Mesothelial cell of epicardium (in vitro differentiated cells): ENCODE measurements at places on chromosomes 1 and 21.

GRCh38 chr1:100411574-100411973 lies 59.3 kb downstream of the CDC14A start:
- DNase-seq = no peak

GRCh38 chr1:94602316-94602715 lies 60.8 kb upstream of the F3 start:
- no peak for DNase-seq

DNA sequence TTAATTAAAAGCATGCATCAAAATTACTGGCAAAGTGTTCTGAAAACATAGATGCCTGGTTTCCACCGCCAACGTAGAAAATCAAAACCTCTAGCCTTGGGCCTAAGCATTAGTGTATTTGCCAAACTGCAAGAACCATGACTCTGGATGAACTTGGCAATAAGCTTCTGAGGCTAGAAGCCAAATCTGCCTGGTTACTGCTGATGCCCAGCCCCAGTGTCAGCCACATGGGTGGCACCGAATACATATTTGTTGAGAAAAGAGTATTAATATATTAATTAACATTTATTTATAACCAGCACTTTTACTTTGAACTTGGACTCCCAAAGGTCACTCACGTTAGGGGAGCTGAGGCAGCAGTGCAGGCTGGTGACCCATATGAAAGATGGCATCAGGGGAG lies 140.6 kb upstream of the HMGB4 start:
- DNase-seq = peak; percentile 19

DNA sequence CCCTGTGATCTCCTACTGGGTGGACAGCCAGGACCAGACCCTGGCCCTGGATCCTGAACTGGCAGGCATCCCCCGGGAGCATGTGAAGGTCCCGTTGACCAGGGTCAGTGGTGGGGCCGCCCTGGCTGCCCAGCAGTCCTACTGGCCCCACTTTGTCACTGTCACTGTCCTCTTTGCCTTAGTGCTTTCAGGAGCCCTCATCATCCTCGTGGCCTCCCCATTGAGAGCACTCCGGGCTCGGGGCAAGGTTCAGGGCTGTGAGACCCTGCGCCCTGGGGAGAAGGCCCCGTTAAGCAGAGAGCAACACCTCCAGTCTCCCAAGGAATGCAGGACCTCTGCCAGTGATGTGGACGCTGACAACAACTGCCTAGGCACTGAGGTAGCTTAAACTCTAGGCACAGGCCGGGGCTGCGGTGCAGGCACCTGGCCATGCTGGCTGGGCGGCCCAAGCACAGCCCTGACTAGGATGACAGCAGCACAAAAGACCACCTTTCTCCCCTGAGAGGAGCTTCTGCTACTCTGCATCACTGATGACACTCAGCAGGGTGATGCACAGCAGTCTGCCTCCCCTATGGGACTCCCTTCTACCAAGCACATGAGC lies 17.2 kb upstream of the SLC25A44 start:
- DNase-seq = no peak

- DNase-seq = no peak
Measured at GRCh38 chr1:82628887-82629286, 828.2 kb downstream of the ADGRL2 start.

DNA sequence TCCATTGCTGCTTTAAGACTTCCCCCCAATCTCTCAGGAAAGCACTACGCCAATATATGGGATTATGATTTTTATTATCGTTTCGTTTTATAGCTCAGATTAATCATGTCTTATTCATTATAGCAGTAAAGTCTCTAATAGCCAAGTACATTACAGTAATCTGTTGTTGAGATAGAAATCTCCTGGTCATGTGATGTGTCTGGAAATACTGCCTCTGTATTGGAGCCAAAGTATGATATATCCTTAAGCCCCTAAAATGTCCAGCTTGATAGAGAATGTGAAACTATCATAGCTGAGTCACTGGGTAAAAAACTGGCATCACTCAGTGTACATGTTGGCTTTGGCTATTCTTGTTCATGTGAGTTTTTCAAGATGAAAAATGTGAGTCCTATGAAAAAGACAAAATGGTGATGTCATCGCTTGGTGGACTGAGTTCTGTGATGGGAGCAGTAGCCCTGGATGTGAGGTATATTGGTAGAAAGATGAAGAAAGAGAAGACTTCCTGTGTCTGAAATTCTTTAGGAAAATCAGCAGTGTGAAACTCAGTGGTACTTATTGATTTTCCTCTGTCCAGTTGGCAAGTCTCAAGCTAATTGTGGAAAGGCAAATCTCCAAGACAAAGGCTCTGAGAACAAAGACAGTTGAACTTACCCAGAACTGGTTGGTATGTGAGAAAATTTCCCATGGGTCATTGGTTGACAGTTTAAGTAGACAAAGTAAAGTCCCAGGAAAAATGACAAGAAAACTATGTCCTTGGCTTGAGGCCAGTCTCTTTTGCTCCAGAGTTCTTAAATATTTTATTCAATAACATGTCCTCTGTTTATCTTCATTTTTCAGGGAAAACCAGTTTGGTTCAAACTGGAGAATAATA lies 76.2 kb downstream of the BRINP2 start:
- DNase-seq = no peak

DNA sequence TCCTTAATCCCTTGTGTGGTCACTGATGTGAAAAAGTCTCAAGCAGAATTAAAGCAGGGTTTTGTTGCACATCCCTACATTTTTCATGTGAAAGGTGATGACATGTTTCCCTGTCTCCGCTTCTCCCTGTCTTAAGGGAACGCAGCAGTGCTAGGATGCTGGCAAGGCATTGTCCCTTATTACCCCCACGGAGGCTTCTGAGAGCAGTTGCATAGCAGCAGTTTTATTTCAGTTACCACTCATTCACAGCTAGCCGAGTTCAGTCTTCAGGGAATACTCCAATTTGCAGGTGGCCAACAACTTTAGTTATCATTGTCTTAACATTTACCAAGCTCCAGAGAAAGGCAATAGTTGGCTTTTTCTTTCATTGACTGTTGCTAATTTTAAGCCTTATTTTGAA lies 89.1 kb downstream of the CLEC20A start:
- no peak for DNase-seq

GRCh38 chr1:170674986-170675385 lies 11.1 kb downstream of the PRRX1 start:
- no peak for DNase-seq

DNA sequence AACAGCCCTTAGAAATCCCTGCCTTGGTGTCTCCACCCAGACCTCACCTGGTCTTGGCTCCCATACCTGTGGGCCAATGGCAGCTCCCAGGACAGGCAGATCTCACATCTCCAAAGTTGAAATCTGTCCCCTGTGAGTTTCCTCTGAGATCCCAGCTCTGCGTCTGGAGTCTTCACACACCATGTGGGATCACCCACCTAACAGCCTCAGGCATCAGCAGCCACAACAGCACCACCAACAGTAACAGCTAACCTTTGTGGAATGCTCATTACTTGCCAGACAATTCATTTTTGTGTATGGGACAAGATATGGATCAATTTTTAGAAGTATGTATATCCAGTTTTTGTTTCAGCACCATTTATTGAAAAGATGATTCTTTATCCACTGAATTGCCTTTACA lies 523.2 kb downstream of the MATN1 start:
- no peak for DNase-seq

- DNase-seq = no peak
Measured at GRCh38 chr1:45622524-45623394, 1.1 kb downstream of the CCDC17 start.

DNA sequence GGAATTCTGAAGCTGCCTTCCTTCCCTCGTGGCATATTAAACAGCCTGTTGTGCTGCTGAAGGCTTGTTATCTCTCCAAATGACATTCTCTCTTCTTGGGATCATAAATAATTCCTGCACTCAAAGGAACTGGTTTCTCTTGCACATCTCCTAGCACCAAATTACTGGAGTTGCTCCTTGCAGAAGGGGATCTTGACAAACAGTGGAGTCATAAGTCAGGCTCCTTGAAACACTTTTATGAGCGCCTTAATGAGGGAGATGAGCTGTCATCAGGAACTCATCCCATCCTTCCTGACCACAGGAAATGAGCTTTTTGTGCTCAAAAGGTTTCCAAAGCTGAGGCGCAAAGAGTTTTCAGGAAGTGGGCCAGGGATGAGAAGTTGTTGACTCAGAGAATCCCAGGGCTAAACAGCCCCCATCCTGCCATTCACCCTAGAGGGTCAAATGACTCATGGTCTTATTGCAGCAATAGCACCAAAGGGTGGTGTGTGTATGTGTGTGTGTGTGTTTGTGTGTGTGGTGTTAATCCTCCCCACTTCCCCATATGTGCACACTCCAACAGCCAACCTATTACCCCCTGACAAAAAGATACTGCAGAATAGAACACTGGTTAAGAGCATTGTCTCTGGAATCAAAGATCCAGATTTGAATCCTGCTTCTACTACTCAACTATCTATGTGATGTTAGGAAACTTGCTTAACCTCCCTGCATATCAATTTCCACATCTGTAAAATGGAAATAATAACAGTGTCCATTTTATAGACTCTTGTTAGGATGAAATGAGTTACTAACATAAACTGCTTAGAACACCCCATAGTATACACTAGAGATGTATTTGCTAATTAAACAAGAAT lies 2.8 kb upstream of the PHC2 start:
- DNase-seq = no peak

- no peak for DNase-seq
Measured at GRCh38 chr1:116731439-116731838, 22.8 kb upstream of the CD2 start.

- no peak for DNase-seq
Measured at GRCh38 chr1:34884961-34885360, 25.4 kb upstream of the SMIM12 start.

DNA sequence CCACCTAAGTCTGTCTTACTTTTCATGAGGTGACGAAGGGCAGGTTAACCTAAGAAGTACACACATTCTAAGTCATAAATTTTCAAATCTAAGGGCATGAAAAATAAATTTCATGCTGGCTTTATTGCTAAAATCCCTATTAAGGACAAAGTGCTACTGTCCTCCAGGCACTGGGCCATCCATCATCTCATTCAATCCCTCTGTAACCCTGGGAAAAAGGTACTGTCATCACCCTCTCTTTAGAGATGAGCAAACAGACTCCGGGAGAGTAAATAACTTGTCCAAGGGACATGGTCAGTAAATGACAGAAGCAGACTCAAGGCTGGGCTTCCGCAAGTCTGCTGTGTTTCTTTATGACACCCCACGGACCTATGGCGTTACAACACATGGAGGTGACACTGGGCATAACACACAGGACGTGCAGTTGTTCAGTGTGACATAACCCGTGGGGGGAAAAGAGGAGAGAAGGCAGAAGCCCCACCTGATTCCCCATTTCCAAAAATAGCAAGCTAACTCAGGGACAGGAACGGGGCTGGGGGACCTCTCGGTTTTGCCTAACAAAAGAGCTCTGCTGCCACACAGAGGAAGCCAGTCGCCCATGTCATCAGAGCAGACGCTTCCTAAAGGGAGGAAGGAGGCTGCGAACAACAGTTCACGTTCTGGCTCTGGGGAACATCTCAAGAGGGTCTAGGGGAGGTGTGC lies 12.5 kb upstream of the SRM start:
- no peak for DNase-seq

DNA sequence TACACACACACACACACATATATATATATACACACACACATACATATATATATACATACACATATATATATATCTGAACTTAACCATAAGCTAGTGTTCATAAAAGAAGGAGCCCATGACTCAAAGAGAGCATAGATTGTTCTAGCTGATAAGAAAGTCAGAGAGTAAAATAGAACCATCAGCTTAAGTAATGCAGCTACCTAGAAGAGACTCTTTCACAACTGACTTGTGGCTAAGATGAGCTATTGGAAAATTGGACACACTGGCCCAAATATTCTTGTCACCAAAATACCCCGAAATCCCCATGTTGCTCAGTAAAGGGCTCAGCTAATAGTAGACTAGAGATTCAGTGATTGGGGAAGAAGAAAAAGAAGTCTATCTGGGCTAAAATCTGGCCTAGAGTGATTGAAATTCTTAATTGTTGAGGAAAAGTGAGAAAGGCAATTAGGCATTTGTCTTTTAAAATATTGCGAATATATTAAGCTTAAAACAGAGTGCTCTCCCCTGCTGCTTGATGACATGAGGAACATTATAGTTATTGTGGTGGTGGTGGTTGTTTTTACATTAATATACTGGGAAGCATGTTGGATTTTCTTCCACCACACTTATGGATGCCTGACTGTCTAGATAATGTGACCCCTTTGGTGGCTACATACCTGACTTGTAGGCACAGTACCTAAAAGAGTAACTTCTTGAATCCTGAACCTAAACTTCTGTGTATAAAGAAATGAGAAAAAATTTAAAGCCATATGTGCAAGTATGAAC lies 6.3 kb downstream of the SLAMF1 start:
- no peak for DNase-seq

DNA sequence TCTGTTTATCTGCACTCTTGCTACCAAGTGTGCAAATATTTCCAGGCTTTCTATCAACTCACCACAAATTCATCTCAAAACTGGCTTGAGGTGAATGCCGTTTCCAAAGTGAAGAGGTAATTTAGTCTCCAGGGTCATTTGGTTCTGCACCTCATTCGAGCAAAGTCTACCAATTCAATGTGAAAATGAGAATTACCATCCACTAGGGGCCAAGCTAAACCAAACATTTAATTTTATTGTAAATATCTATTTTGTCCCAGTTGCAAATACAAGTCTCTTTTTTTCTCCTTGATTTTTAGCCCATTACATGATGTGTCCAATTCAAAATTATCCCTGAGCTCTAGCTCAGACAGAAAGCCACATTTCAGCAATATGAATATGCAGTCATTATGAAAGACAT lies 152.3 kb upstream of the PTBP2 start:
- DNase-seq = no peak
